ENCODE measurements at places on chromosomes 5 and 9. TPM values are rescaled to one million over a fixed set of nuclear protein-coding genes. Genes with fewer than 3 reads are reported as not detected.

PCAT7 gene
- 4.2 TPM for total RNA-seq

SHISAL2B gene
- total RNA-seq, result 106 TPM

HRH2 gene
- total RNA-seq, result 3.4 TPM

SH2D3C gene
- total RNA-seq, result 0.74 TPM

GMCL2 gene
- total RNA-seq, result not detected

DNA sequence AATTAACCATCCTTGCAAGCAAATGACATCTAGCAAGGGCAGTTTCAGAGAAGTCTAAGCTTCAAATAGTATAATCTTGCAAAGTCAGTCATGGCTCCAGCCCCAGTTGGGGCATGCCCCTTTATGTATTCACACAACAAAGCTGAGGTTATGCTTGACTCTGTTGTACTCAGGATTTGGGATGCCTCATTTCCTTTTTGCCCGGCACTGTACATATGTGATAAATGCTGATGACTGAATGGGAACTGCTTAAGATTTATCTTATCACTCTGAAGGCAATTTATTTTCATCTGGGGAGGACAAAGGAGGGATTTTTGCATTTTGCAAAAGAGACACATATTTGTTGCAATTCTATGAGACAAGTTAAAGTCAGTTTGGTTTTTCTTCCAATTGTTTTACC lies 219.2 kb downstream of the TRPM3 start:
- no peak for DNase-seq

DNA sequence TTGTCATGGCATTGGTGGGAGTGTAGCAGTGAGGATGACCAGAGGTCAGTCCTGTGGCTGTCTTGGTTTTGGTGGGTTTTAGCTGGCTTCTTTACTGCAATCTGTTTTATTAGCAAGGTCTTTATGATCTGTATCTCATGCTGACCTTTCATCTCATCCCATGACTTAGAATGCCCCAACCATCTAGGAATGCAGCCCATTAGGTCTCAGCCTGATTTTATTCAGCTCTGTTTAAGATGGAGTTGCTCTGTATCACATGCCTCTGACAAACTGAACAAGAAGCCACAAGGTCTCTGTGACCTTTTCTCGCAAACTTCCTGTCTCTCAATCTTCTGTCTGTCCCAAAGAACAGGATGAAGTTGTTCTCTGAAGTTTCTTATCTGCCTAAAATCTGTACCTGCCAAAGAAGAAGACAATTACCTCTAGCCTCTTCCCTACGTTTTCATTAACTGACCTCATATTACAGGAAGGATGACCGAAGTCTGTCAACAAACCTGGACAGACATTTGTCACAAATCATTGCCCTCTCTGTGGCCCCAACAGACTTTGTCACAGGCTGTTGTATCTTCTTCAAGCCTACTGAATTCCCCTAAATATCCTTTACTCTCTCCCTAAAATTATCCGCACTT lies 284.2 kb upstream of the SEMA6A start:
- no peak for DNase-seq

GRCh38 chr9:110996436-110997220 lies 41.6 kb downstream of the LPAR1 start:
- DNase-seq, result no peak

- DNase-seq, result no peak
These were observed 196.2 kb downstream of the MARCHF11 start for GRCh38 chr5:15983392-15983791.

- DNase-seq, result no peak
These were observed 6.7 kb upstream of the TMEM141 start for GRCh38 chr9:136784249-136784996.

GRCh38 chr5:68332556-68332955 lies 117.0 kb downstream of the PIK3R1 start:
- DNase-seq, result no peak

DNA sequence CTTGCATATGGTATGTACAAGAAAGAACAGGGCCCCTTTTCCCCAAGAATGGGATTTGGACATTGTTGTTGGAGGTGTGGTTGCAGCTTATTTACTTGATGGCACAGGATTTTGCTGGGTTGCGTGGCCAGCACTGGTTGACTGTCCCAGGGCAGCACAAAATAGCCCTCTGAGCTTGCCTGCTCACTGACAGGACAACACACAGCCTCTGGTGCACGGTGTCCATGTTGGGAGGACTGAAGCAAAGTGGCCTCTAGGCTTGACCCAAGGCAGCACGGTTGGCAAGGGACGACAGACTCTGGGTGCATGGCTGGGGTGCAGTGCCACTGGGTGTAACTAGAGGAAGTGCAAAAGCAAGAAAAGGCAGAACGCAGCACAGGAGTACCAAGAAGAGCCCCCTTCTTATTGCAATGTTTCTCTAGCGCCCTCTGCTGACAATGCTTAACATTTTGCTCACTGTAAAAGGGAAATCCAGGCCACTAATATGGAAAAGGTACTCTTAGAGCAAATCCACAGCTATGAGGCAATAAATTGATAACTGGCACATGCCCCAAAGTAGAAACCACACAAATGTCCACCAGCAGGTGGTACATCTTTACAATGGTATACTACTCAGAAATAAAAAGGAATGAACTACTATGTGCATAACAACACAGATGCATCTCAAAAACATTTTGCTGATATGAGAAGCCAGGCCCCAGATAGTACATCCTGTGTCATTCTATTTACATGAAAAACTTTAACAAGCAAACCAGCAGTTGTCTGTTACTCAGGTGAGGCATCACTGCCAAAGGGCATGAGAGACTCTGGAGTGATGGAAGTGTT lies 47.4 kb upstream of the BARX1 start:
- DNase-seq, result peak; percentile 81
